Activated T-cell treated with anti-CD3 and anti-CD28 coated beads, Interleukin-2, amount 50 U/mL, for 72 hours (primary cell): ENCODE measurements at places on chromosomes 3 and 15. TPM values are rescaled to one million over a fixed set of nuclear protein-coding genes. Genes with fewer than 3 reads are reported as not detected.

Gene PRRT3
- total RNA-seq, result 14.5 TPM

Gene KBTBD13
- not detected for total RNA-seq

Gene CNTN4
- 0.62 TPM for total RNA-seq

Gene EPHA6
- total RNA-seq, result not detected

Gene CFAP20DC
- 2.0 TPM for total RNA-seq

Gene GREM1
- 0.25 TPM for total RNA-seq

Gene SPATA12
- not detected for total RNA-seq

Gene EPHB3
- total RNA-seq, result 0.50 TPM

Gene EFCAB12
- total RNA-seq, result 1.4 TPM

Gene ZNF385D
- not detected for total RNA-seq

Gene GOLGA8G
- not detected for total RNA-seq

Gene IQCF5
- not detected for total RNA-seq

Gene STRIT1
- total RNA-seq, result not detected

Gene TMEM266
- total RNA-seq, result not detected

Gene TRPM1
- total RNA-seq, result not detected

Gene PLA2G4D
- not detected for total RNA-seq

Gene ZNF770
- 45.7 TPM for total RNA-seq

Gene CYP1A2
- total RNA-seq, result not detected

Gene CCR8
- total RNA-seq, result 1.7 TPM

Gene ASB14
- total RNA-seq, result not detected

Gene ONECUT1
- not detected for total RNA-seq

Gene MFGE8
- 21.7 TPM for total RNA-seq

Gene LEKR1
- total RNA-seq, result 1.0 TPM

Gene GOLGA8M
- total RNA-seq, result 0.89 TPM

Gene PAQR5
- total RNA-seq, result 0.07 TPM

Gene LXN
- total RNA-seq, result 5.5 TPM

Gene HPS3
- total RNA-seq, result 22.2 TPM

Gene SLC28A2
- not detected for total RNA-seq

Gene GMPPB
- 33.4 TPM for total RNA-seq

Gene DUOXA2
- total RNA-seq, result not detected

Gene SLC27A2
- 33.5 TPM for total RNA-seq

Gene COL6A5
- not detected for total RNA-seq

Gene SAMMSON
- not detected for total RNA-seq

Gene BCHE
- not detected for total RNA-seq

Gene ABHD17C
- total RNA-seq, result 7.0 TPM

Gene FBXW12
- total RNA-seq, result not detected

Gene XCR1
- total RNA-seq, result not detected

Gene ZNF621
- 35.5 TPM for total RNA-seq
